ENCODE measurements at places on chromosomes 6 and 20.

GRCh38 chr6:140043357-140043756 lies 668.9 kb upstream of the CITED2 start:
- no peak for DNase-seq

DNA sequence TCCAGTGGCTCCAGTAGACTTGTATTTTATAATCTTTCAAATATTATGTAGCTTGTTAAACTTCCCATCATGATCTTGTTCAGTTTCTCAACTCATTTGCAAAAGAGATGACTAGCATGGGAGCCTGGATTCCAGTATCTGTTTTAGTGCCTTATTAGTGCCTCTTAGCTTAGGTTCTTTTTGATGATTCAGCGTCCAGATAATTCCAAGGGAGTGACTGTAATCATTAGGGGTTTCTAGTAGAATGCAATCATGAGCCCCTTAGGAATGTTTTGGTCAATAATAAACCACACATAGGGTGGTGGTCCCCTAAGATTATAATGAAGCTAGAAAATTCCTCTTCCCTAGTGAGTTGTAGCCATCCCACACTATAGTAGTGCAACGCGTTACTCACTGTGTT lies 7.0 kb downstream of the CD2AP start:
- no peak for DNase-seq

DNA sequence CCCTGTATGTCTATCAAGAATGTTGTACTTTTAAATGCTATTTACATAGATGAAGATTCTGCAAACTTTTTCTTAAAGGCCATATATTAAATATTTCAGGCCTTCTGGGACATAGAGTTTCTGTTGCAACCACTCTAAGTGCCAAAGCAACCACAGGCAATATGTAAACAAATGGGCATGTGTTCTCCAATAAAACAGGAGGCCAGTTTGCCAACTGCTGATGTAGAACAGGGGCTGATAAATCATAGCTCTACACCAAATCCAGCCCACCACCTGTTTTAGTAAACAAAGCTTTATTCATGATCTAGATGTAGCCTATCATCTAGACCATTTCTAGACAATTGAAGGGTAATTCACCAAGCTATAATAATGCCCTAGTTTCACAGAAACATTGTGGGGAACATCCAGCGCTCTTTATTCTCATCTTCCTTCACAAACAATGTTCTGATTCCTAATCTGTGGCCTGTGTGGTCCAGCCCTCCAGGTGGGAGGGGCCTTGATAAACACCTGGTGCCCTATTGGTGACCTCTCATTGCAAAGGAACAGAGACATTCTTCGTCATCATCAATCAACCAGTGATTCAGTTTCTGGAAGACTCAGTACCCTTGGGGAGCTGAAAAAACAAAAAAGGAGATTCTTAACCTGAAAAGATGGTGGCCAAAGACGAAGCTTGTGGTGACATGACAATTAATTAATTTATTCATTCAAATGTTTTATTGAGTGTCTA lies 80.2 kb downstream of the PREP start:
- DNase-seq: no peak

GRCh38 chr6:35295521-35296315 lies 1.9 kb upstream of the DEF6 start:
- no peak for DNase-seq

DNA sequence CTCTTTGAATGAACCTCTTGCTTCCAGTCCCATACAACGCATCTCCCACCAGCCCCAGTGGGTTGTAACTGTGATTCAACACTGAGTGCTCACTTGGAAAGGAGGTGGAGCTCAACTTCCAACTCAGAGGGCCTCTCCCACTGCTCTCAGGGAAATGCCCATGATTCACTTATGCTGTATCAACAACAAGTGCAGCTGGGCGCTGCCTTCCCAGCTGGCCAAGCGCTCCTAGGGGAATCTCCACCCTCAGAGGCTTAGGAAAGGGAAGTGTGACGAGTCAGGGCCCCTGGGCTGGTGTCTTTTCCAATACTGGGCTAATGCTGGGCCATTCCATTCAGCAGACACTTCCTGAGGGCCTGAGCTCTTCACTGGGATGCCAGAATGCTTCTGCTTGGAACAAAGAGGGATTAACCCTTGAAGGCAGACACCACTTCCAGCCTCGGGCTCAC lies 8.1 kb upstream of the OCSTAMP start:
- no peak for DNase-seq

DNA sequence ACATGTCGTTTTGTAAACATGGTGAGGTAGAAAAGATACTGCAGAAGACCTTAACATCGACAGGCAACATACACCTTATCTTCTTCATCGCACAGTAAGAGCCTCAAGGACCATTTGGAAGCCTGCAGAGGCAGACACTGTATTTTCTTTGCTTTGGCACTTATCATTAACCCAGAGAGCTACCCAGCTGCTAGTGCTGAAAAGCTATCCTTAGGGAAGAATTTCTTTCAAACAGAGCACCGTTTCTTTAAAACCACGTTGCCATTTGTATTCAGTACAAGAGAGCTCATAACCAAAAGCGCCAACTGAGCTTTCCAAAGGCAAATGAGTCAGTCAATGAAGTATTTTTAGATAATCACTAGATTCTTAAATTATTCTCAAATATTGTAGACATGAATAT lies 306.6 kb downstream of the EPM2A start:
- DNase-seq: no peak

DNA sequence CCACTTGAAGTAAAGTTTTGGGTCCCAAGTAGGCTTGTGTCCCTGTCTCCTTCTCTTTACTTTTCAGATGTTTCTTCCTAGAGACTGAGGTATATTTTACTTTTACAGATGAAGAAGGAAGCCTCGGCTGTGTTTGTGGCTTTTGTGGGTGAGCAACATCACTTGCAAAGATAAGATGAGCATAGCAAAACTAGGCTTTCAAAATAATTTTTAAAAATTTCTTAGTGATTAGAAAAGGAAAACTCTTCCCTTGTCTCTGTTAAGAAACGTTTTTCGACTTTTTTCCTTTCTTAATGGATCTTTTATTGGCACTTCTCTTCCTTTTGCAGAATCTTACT lies 7.6 kb downstream of the PTPN1 start:
- DNase-seq: no peak

- DNase-seq: no peak
Observed at GRCh38 chr20:10074513-10074912, 39.7 kb downstream of the ANKEF1 start.

- DNase-seq: no peak
Observed at GRCh38 chr6:72936766-72937559, 288.3 kb downstream of the KHDC1L start.

DNA sequence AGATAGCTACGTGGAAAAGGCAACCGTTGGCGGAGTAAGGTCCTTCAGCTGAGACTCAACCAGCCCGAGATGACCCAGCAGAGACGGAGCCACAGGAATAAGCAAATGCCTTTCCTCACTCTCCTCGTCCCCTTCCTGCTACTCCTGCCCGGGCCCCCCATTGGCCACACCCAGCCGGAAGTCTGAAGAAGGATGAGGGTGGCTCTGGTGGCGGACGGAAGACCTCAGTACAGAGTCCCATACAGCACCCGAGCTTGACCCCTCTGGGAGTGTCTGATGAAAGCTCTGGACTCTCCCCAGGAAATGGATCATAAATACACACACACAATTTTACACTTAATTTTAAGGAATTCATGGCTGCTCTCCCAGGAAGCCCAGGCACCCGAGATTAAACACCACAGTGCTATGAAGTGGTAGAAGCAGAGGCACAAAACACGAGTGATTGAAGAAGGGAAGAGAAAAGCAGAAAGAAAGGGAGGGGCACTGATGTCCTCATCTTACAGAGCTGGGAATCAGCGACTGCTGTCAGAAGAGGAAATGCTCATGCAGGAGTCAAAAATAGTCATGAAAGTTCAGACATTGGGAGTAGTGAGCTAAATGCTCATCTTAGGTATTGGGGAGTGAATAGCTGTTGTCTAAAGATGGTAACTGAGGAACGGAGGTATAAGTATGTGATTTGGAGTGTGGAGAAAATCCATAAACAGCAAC lies 125.6 kb downstream of the BANF2 start:
- DNase-seq: no peak

DNA sequence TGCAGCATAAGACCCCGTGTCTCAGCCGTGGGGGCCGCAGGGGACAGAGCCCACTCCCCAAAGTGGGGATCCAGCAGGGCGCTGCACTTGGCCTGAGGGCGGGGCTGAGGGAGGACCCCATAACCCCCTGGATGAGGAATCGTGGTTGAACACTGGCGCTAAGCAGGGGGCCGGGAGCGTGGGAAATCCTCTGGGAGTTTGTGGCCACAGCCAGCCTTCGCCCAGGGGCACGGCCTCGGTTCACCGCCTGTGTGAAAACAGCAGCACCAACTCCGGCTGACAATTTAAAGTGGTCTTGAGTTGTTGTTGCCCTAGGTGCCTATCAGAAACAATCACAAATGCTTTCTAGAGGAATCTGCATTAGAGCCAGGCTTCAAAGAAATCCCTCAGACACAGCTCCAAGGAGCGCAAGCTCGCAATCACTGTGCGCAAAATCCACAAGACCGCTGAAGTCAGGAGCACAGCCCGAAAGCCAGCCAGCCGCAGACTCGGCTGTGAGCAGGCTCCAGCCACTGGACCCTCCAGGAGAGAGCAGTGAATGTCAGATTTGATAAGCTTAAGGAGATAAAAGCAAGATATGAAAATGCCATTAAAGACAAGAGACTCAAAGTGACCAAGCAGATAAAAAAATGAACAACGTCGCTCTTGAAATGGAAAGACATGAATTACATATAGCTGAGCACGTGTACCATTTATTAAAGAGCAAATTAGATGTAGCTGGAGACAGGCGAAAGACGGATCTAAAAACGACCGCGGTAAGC lies 10.9 kb upstream of the RPS6KA2 start:
- no peak for DNase-seq

- DNase-seq: no peak
Observed at GRCh38 chr6:157012355-157012754, 235.2 kb downstream of the ARID1B start.

DNA sequence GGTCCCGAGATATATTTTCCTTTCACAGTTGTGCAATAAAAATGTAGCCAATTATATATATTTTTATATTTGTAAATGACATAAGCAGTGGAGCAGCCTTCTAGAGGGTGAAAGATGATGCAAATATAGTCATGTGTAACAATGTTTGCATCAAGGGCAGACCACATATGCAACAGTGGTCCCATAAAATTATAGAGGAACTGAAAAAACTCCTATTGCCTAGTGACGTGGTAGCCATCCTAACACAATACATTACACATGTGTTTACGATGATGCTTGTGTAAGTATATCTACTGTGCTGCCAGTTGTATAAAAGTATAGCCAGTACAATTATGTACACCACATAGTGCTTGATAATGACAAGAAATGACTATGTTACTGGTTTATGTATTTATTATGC lies 162.8 kb downstream of the ZFAND3 start:
- no peak for DNase-seq

- no peak for DNase-seq
Observed at GRCh38 chr6:89669002-89669401, 30.5 kb upstream of the LYRM2 start.

GRCh38 chr6:118787724-118788423 lies 106.1 kb upstream of the ASF1A start:
- DNase-seq: no peak

- no peak for DNase-seq
Observed at GRCh38 chr6:21519642-21520041, 73.9 kb upstream of the SOX4 start.

DNA sequence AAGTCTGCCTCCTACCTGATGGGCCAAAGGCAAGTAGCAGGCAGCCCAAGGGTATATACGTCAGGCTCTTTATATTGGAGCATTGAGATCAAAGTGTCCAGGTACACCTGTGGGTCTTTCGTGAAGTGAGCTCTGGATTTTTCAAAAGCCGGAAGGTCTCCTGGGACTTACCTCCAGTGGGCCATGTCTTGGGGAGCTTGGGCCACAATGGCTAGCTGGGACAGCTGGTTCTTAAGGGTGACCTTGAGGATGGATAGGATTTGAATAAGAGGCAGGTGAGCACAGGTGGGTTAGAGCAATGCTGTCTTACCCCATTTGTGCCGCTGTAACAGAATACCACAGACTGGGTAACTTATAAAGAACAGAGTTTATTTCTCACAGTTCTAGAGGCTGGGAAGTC lies 153.4 kb downstream of the CDC5L start:
- no peak for DNase-seq

DNA sequence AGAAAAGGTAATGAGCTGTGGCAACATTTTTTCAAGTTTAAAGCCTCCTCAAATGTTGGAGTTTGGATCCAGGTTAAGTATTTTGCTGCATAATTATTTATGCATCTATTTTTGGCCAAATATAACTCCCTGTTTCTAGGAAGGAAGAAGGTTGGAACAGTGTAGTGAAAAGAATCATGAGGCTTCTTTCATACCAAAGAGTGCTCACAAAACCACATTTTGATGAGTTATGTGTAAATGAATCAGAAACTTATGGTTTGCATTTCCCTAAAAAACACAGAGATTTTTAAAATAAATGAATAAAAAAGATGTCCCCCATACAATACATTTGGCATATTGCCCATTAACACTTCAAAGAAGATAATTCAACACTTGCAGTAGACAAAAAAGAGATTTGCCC lies 246.9 kb upstream of the PRDM1 start:
- no peak for DNase-seq

DNA sequence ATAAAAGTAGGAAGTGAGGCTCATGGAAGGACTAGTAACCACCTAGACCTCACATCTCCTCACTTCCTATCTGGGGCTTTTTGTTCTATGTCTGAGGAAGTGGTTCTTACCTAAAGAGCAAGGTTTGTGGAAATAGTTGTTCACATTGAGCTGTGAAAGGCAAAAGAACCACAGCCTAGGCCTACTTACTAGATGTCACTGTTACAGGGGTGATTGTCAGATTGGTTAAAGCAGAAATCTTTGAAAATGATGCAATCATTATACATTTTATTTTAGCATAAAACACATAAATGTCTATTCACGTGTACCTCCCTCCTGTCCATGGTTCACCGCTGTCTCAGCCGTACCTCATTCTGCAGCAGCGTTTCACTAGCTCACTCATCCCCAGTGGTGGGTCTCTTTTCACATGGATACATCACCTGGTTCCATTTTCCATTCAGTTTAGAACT lies 268.8 kb downstream of the TMEM242 start:
- no peak for DNase-seq

DNA sequence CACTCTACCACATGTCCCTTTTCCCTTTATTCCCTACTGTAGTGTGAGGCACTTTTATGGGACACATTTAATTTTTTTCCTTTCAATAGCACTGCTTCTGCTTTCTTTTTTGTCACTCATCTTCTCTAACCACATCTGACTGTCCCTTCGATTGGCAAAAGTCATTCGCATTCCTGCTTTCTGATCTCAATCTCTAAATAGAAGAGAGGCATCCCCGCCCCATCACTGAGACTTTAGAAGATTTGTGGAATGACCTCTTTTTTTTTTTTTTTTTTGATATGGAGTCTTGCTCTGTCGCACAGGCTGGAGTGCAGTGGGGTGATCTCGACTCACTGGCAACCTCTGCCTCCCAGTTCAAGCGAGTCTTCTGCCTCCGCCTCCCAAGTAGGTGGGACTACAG lies 9.1 kb downstream of the ZNF292 start:
- no peak for DNase-seq

DNA sequence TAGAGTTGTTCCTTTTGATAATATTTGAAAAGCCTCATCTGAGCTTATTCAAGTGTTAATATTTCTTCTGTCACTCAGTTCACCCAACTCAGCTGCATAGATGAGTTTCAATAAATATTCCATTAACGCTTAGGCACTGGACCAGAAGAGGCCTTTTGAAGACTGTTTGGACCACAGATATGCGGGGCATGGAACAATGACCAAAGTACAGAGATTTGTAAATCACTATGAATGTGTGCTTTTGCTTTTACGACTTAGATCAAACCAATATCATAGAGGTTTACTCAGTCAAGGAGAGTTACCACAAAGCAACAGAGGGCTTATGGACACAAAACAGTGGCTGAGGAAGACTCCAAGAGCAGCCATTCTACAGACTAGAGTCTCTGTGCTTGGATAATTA lies 99.9 kb downstream of the RTN4IP1 start:
- DNase-seq: no peak

Measured in GM12891 (cell line).